AG08395 (cell line): ENCODE measurements at places on chromosomes 3 and 15.
A peak's percentile ranks its signal among the peaks of the same experiment; 100 is the strongest.

DNA sequence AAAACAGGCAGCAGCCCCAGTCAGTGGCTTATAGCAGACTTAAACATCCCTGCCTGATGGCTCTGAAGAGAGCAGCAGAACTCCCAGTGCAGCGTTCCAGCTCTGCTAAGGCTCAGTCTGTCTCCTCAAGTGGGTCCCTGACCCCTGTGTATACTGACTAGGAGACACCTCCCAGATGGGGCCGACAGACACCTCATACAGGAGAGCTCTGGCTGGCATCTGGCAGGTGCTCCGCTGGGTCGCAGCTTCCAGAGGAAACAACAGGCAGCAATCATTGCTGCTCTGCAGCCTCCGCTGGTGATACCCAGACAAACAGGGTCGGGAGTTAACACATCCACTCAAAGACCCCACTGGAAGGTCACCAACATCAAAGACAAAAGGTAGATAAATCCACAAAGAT, 93.5 kb downstream of the RFX7 start:
- DNase-seq, result no peak

GRCh38 chr3:152738656-152739055, 96.3 kb upstream of the P2RY1 start:
- peak; percentile 7 for DNase-seq

DNA sequence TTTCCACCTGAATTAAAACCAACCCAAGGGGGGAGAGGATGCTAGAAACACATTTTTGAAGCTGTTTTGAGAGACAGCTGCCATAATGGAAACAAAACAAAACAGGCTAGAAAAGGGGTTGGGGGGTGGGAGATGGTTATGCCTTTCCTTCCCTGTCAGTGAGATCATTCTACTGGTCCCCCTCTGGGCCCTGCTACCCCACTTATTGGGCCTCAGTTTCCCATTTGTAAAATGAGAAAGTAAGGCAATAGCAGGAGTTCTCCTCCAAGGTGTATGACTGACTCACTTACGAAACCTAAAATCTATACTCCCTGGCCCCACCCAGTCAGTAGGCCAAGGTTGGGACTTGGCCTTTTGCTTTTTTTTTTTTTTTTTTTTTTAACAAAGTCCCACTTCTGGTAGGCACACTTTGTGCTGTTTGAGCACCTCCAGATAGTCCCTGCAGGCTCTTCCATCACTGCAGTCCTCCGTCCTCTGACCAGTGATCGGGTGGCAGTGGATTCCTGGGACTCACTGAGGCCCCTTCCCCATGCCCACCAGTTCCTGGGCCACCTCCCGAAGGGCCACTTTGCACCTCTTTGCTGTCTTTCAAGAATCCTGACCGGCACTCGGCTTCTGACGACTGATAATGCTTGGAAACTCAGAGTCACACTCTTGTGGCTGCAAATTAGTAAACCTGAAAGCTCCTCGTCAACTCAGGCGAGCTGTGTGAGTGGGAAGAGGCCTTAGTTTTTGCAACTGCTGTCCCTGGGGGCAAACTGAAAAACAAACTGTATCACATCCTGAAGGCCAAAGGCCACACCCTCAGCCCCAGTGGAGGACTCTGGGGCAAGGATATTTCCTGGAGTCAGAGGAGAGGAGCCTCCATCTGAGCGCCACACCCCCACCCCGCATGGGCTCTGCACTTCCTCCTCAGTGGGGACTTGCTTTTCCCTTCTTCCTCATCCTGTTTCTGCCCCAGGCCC, 6.7 kb upstream of the PSTPIP1 start:
- DNase-seq, result no peak

DNA sequence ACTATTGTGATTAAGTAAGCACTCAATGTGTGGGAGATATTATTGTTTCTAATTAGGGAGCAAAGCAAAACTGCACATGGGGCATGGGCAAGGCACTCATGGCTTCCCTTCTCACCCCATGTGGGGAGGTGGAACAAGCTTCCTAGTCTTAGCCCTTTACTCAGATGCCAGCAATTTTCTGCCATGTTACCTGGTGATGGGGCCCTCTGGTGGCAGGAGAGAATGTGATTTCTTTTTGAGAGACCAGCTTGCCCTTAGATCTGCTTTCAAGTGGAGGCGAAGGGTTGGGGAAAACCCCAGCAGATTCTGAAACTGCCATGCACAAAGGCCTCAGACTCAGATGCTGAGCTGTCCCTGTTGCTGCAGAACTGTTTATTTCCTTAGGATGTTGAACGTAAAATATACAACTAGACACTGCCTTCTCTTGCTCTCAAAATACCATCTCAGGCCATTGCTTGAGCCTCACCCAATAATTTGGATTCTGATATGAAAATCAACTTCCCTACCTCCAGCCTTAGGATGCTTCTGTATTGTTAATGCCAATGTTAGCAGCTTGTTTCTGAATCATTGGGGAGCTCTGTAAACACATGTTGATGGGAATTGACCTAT, 130.2 kb upstream of the TPRG1 start:
- DNase-seq, result no peak

GRCh38 chr3:48244461-48244860, 3.6 kb downstream of the ZNF589 start:
- DNase-seq, result no peak

- DNase-seq, result no peak
Measured at GRCh38 chr3:63092515-63092914, 185.6 kb upstream of the SYNPR start.

GRCh38 chr3:51975852-51976549, 1.1 kb downstream of the ABHD14A start:
- peak; percentile 67 for DNase-seq

DNA sequence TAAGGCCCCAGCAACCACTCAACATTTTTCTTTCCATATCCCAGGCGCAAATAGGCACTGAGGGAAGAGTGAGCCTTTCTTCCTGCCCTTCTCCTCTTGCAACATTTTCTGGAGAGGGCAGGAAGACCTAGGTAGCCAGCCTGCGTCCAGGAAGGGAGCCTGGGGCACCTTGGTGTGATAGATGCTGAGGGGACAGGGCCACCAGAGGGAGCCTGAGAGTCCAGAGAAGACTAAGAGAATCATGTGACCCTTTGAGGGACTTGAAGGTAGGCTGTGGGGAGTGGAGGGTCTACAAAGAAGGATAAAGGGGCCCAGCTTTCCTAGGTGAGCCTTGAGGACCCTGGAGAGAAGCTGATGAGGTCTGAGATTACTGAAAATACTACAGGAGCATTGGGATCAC, 346.6 kb downstream of the CNTN6 start:
- DNase-seq, result no peak

- peak; percentile 49 for DNase-seq
Measured at GRCh38 chr3:25665315-25666280, 891 bp upstream of the TOP2B start.

DNA sequence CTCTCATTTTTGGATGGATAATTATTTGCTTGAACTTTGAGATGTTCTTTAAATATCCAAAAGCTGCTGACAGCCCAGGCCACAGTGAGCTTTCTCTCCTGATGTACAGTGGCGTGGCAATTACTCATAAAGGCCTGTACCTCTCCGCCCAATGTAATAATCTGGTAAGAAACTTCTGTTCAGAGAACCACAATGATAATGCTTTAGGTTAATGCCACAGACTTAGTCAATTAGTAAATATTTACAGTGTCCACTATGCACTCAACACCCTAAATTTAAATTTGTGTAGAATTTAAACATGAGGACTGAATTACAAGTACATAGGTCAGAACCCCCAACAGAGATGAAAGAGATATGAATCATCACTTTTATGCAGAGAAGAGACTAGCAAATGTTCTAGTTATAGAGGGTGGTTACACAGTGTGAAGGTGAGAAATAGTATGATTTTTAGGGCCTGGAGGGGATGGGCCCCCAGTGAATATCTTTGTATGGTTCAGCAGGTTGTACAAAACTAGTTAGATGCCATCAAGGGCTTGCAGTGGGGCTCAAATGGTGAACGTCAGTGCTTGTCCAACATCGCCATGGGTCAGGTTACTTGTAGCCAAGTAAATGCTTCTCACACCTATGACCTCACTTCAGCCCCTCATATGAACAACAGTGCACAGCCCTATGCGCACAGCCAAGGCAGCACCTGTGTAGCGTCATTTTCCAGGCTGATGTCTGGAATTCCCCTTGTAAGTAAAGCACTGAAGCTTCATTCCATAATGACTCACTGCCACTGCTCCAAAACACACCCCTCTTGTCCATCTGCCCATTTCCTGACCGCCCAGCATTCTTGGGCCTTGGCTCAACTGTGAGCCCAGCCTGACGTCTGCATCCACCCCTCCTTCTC, 13.3 kb downstream of the ABHD2 start:
- DNase-seq, result peak; percentile 94

- no peak for DNase-seq
Measured at GRCh38 chr3:194937882-194938321, 252.2 kb downstream of the FAM43A start.

DNA sequence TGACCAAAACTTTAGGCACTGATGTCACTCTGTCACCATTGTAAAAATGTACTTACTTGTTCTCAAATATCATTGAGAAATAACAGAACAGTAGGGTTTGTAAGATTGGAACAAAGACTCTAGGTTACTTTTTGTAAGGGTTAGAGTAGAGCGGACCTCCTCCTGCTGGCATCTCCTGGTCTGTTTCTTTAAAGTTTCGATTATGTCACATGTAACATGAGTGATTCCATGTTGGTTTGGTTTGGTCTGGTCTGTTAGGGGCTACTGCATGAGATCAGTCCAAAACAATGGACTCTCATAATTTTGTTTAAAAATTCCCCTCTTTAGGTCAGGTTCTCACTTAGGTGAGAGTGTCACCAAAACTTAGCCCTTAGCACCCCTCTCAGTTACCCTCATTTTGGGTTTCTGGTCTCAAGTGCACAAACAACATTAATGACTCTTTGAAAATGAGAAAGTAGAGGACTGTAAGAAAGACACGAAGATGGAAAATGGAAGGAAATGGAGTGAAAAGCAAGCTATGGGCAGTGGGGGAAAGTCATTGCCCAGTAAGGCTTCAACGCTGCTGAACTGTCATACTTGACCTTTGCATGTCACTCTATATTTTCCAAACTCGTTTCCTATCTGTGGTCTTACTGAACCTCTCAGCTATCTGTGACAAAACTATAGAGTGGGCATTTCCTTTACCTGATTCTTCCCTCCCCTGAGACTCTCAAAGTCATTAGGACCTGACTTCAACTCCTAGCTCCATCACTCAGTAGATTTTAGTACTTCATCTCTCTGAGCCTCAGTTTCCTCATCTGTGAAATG, 52.7 kb downstream of the LDHAL6B start:
- no peak for DNase-seq

- DNase-seq, result no peak
Measured at GRCh38 chr3:178443634-178444033, 92.6 kb upstream of the KCNMB2 start.

- DNase-seq, result peak; percentile 53
Measured at GRCh38 chr3:132253262-132253878, 63.8 kb upstream of the ACP3 start.

GRCh38 chr15:22810033-22810852, 23.8 kb downstream of the NIPA1 start:
- no peak for DNase-seq

DNA sequence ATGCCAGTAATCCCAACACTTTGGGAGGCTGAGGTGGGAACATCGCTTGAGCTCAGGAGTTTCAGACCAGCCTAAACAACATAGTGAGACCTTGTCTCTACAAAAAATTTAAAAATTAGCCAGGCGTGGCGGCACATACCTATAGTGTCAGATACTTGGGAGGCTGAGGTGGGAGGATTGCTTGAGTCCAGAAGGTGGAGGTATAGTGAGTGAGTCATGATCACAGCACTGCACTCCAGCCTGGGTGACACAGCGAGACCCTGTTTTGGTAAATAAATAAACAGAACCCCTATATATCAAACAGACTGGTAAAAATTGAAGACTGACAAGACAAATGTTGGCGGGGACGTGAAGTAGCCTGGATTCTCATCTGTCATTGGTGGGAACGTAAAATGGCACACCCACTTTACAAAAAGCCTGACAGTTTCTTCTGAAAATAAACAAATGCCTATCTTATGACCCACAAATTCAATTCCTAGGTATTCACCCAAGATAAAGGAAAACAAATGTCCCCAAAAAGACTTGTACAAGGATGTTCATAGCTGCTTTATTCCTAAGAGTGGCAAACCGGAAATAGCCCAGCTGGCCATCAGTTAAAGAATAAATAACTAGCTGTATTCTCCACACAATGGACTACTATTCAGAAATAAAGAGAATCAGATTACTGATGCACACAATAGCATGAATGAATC, 47.0 kb upstream of the GK5 start:
- DNase-seq, result no peak

GRCh38 chr3:182789371-182789770, 3.9 kb upstream of the ATP11B start:
- no peak for DNase-seq

GRCh38 chr15:25701721-25702465, 161.2 kb downstream of the ATP10A start:
- DNase-seq, result no peak

GRCh38 chr3:127078626-127079025, 95.7 kb downstream of the PLXNA1 start:
- DNase-seq, result no peak

GRCh38 chr3:23761440-23761896, 44.3 kb upstream of the UBE2E1 start:
- peak; percentile 28 for DNase-seq

DNA sequence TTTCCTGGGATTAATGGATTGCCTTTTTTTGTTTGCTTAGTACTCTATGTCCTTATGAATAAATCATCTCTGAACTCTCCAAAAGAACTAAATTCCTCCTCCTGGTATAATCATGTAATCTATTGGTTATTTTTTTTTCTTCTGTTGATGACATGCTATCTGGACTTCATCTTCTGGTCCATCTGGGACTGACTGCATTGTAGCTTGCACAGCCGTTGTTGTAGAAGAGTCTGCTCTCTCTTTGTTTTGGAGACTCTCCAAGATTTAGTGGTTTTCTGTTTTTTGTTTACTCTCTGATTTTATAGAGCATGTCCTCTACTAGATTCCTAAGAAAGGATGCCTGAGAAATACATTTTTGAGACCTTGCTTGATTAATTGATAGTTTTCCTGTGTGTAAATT, 19.1 kb downstream of the IREB2 start:
- peak; percentile 77 for DNase-seq
